ENCODE measurements at places on chromosomes 13 and 19. TPM values are rescaled to one million over a fixed set of nuclear protein-coding genes. Genes with fewer than 3 reads are reported as not detected.

ZNF726 gene
- polyA plus RNA-seq = 10.9 TPM

NLRP4 gene
- not detected for polyA plus RNA-seq

GRCh38 chr19:48913114-48913889 lies 13.2 kb downstream of the NUCB1 start:
- DNase-seq = no peak

DNA sequence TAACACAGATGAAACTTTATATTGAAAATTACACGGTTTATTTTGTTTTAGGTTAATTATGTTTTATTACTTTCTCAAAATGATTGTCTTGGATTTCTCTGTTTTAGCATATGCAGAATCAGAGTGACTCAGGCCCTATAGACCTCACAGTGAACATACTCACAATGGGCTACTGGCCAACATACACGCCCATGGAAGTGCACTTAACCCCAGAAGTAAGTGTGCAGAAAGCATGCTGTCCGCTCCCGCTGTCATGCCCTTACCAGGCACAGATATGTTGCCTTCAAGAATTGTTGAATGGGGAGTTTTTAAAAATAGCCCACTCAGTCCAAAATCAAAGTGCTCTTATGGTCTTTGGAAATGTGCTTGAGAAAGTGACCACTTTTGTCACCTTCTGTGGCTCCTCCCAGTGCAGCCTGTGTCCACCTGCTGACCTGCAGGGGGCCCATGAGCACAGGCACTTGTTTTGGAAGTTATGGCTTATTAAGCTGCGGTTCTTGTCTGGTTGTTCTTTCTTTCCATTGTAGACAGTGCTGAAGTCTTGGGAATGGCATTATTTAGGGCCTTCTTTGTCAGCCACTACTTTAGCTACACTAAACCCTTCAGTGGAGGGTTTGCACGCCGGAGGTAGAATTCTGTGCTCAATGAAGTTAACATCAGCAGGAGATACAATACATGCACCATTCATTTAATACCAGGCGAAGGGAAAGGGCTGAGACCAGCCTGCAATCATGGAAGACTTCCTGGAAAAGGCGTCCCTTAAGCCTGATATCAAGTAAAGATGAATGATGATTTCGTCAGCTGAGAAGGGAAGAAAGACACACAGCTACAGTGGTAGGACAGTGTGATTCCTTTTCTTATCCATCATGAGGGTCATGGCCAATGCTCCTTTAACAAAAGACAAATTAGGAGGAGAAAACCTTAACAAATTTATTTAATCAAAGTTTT lies 36.7 kb downstream of the CUL4A start:
- no peak for DNase-seq

- no peak for DNase-seq
These were observed 79.8 kb upstream of the TNFSF11 start for GRCh38 chr13:42494157-42494556.

PSG11 gene
- polyA plus RNA-seq = not detected

- no peak for DNase-seq
These were observed 428.6 kb downstream of the RFC3 start for GRCh38 chr13:34246511-34246910.

TRPC4 gene
- polyA plus RNA-seq = 4.4 TPM

ZNF226 gene
- polyA plus RNA-seq = 35.1 TPM

- no peak for DNase-seq
These were observed 172.0 kb downstream of the UQCRFS1 start for GRCh38 chr19:29040951-29041350.

THSD8 gene
- polyA plus RNA-seq = 9.0 TPM

DNA sequence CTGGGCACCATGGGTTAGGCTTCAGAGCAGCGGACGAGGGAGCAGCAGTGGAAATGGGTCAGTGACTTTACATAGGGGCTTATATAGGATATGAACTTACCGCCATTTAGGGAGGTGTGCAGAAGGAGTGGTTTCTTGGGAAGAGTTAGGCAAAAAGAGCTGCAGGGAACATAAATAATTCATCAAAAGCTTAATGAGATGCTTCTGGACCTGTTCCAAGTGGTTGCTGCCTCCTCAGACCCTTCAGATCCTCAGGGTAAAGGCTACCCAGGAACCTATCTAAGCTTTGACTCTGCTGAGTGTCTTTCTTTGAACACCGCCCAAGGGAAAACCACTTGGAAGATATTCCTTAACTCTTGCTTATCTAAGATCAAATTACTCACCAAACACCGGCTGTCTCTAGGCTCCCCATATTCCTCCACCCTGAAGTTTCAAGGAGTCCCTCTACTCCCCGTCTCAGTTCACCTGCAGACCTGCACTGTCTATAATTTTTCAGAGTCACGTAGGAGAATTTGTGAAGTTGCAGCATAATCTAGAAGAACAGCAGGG lies at the start of gene IGFL4:
Gene IGFL4, minus strand, starts transcription at position 51 of the 549 bp plus-strand sequence. Its CDS starts 40 bp downstream, at position 11.
- no peak for DNase-seq

- DNase-seq = no peak
These were observed 7.7 kb downstream of the C2CD4C start for GRCh38 chr19:400976-401865.

TEX26 gene
- polyA plus RNA-seq = 2.9 TPM

IGFL1 gene
- polyA plus RNA-seq = not detected

- no peak for DNase-seq
These were observed 374.5 kb downstream of the KCNRG start for GRCh38 chr13:50389726-50390125.

DNA sequence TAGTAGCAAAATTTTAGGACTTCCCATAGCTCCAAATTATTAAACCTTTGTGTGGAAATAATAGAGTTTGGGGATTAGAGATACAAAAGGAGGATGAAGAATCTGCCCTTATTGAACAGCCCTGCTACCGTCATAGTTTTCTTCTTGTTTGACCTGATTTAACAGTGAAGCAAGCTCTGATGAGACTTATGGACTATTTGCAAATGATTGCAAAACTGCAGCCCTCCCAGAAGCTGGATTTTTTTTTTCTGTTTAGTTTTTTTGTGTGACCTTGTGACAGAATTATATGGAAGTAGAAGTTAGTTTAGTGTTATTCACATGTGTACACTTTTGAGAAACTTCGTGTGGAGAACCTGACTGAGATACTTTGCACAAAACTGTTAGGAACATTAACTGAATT lies 267.8 kb downstream of the KCNRG start:
- no peak for DNase-seq

LRRC63 gene
- polyA plus RNA-seq = not detected

GRCh38 chr19:13492128-13492527 lies 14.2 kb downstream of the CACNA1A start:
- no peak for DNase-seq

ATXN8OS gene
- 0.46 TPM for polyA plus RNA-seq

- no peak for DNase-seq
These were observed 2321.0 kb downstream of the PCDH9 start for GRCh38 chr13:64909184-64909583.

GRCh38 chr13:95341441-95341840 lies 40.2 kb upstream of the ABCC4 start:
- no peak for DNase-seq

DNA sequence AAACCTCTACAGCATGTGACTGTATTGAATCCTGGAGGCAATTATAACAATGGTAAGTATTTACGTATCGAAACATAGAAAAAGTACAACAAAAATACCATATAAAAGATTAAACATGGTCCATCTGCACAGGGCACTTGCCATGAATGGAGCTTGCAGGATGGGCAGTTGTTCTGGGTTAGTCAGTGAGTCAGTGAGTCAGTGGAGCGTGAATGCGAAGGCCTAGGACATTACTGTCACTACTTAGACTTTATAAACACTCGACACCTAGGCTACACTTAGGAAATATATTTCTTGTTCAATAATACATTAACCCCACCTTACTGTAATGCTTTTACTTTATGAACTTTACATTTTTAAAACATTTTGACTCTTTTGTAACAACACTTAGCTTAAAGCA lies 35.6 kb upstream of the TMTC4 start:
- no peak for DNase-seq

OR7G3 gene
- polyA plus RNA-seq = not detected
